ENCODE measurements at places on chromosomes 13 and 19. TPM values are rescaled to one million over a fixed set of nuclear protein-coding genes. Genes with fewer than 3 reads are reported as not detected.

The UQCR11 gene
- total RNA-seq = 136 TPM

The TSSK6 gene
- 1.3 TPM for total RNA-seq

The TRIP10 gene
- 131 TPM for total RNA-seq

The LYL1 gene
- total RNA-seq = 20.2 TPM

The PSG1 gene
- not detected for total RNA-seq

The IGFL1 gene
- total RNA-seq = not detected

The FOXO1 gene
- 57.5 TPM for total RNA-seq

The CRB3 gene
- not detected for total RNA-seq

The SRRM5 gene
- total RNA-seq = 0.58 TPM

The HPN gene
- 1.1 TPM for total RNA-seq

The LRFN3 gene
- 13.1 TPM for total RNA-seq

The RPS19 gene
- 788 TPM for total RNA-seq

The CBY2 gene
- not detected for total RNA-seq

The CEACAM4 gene
- total RNA-seq = 1.9 TPM

The LGALS14 gene
- not detected for total RNA-seq

The ZNF541 gene
- 0.71 TPM for total RNA-seq

The ARRDC2 gene
- 38.2 TPM for total RNA-seq

The NLRP12 gene
- 1.7 TPM for total RNA-seq

The FGF22 gene
- 3.2 TPM for total RNA-seq

The FNDC3A gene
- 60.0 TPM for total RNA-seq

The RUBCNL gene
- 7.3 TPM for total RNA-seq

The TRMT1 gene
- 34.7 TPM for total RNA-seq

The ZNF837 gene
- 2.0 TPM for total RNA-seq

The CAMSAP3 gene
- not detected for total RNA-seq

The ZNF763 gene
- 6.6 TPM for total RNA-seq

The DACT3 gene
- total RNA-seq = 22.2 TPM

The TGFBR3L gene
- not detected for total RNA-seq

The LGALS4 gene
- 1.3 TPM for total RNA-seq

The ZNF135 gene
- total RNA-seq = 11.0 TPM

The ZNF112 gene
- 6.9 TPM for total RNA-seq

The CLEC4G gene
- 2.8 TPM for total RNA-seq

Data from sciatic nerve (tissue), 2 donors.